Activated naive CD4-positive, alpha-beta T cell treated with anti-CD3 and anti-CD28 coated beads for 36 hours (primary cell): ENCODE measurements at places on chromosomes 7 and 10. TPM values are rescaled to one million over a fixed set of nuclear protein-coding genes. Genes with fewer than 3 reads are reported as not detected.

Gene NUTM2A
- not detected for total RNA-seq

Gene VAX1
- total RNA-seq = not detected

Gene OR6V1
- not detected for total RNA-seq

Gene CNTNAP2
- total RNA-seq = 0.14 TPM

Gene PSTK
- 4.2 TPM for total RNA-seq
